Stimulated activated naive CD8-positive, alpha-beta T cell treated with anti-CD3 and anti-CD28 coated beads, Interleukin-15, amount 100 ng/mL, for 72 hours (primary cell): ENCODE measurements at places on chromosomes 4 and X.

- DNase-seq = peak; percentile 25
These were observed 92.3 kb downstream of the SPRY1 start for GRCh38 chr4:123488916-123489315.

GRCh38 chrX:18548996-18549395 is 122.9 kb downstream of the RS1 start:
- DNase-seq = no peak

GRCh38 chrX:69037786-69038185 is 127.5 kb downstream of the PJA1 start:
- DNase-seq = no peak

GRCh38 chr4:133592591-133592990 is 443.5 kb downstream of the PCDH10 start:
- no peak for DNase-seq

DNA sequence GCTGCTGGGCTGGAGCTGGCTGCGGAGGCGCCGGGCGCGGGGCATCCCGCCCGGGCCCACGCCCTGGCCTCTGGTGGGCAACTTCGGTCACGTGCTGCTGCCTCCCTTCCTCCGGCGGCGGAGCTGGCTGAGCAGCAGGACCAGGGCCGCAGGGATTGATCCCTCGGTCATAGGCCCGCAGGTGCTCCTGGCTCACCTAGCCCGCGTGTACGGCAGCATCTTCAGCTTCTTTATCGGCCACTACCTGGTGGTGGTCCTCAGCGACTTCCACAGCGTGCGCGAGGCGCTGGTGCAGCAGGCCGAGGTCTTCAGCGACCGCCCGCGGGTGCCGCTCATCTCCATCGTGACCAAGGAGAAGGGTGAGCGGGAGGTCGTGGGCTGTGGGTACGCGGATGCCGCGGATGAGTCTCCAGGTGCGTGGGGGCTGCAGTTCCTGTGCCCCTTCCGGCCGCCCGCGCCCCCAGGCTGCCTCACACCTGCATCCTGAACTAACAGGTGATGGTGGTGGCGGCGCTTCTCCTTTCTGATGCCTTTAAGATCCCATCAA is 499 bp downstream of the CYP2U1 start:
- peak; percentile 47 for DNase-seq

- DNase-seq = peak; percentile 18
These were observed 50.3 kb downstream of the MED28 start for GRCh38 chr4:17664755-17665154.

GRCh38 chr4:172691552-172691951 is 477.1 kb upstream of the GALNT7 start:
- DNase-seq = no peak

- DNase-seq = no peak
These were observed 49.5 kb downstream of the SUPT20HL2 start for GRCh38 chrX:24264383-24264782.

DNA sequence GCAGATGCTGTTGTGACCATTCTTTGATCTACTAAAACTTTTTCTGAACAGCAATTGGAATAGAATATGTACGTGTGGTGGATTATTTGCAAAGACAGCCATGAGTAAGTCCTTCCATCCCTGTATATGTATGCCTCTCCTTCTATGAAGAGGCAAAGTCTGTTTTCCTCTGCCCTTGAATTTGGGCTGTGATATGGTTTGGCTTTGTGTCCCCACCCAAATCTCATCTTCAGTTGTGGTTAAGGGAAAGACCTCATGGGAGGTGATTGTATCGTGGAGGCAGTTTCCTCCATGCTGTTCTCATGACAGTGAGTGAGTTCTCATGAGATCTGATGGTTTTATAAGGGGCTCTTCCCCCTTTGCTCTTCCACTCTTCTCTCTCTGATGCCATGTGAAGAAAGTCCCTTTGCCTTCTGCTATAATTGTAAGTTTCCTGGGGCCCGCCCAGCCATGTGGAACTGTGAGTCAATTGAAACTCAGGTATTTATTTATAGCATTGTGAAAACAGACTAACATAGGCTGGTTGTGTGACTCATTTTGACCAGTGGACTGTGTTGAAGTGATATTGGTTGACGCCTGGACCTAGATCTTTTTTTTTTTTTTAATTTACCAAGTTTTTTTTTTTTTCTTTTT is 108.3 kb upstream of the CAMK2D start:
- DNase-seq = peak; percentile 29

DNA sequence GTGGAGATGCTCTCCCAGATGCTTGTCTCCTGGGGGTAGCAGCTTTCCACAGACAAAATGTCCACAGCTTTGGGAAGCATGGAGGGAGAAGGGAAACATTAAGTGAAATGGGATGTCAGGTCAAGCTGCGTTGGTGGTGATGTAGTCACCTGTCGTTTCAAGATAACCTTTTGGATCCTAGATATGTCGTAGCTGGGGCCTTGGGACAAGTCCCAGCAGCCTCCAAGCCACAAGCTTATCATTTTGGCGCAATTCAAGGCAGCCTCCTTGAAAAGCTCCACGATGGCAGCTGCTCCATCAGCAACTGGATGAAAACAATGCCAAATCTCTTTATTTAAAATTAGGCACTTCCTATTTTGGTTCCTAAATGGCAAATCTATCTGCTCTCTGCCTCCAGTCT is 52.0 kb downstream of the RTL9 start:
- no peak for DNase-seq

GRCh38 chr4:76293772-76294171 is 12.8 kb upstream of the STBD1 start:
- DNase-seq = no peak

DNA sequence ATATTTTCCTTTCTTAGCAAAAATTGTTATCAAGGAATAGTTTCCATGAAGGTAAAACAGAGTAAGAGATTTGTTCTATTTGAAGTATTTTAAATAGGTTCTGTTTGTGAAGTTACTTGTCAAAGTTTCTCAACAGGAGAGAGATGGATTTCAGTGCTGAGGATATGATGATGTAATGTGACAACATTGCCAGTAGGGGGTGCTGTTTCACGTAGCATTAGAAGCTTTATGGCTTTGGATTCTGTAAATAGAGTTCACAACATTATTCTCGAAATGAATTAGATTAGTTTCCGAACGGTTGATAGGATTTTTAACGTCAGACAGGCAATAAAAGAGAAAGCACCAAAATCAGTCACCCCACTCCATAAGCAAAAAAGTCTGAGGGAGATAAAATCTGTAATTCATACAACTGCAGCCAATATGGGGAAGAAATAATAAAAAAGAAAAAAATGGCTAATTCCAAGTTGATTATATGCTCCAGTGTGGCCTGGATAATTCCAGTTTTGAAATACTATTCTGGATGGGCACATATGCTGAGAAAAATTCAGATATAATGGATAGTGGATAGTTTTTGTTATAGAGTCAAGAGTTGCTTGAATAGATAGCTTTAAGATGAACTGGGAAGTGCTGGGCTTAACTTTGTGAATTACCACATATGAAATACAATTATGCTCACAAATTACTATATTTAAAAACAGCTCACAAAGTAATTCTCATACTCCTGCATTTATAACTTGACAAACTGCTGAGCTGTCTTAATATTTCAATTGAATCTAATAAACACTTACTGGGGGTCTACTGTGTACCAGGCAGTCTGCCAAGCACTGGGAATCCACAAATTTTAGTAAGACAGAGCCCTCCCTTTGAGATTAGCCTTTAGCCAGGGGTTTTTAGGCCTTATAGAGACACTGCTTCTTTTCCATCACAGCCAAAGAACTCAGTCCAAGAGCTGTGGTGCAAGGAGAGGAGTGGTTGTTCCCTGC is 109.1 kb downstream of the GPAT3 start:
- DNase-seq = peak; percentile 36

DNA sequence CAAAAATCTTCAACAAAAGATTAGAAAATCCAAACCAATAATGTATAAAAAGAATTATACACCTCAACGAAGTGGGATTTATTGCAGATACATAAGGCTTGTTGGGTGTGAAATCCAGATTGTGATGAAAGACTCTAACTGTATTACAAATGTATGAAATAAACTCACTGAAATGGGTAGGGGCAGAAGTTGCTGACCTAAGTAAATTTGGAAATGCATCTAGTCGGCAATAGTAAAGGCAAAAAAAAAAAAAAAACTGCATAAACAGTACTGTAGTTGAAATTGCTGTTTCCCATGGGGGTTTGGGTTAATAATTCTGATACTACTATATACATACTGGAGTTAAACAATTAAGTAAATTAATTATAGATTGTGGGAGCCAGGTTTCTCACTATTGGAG is 130.7 kb upstream of the MAGEB18 start:
- DNase-seq = no peak
